ENCODE measurements at places on chromosomes 7 and 10.

DNA sequence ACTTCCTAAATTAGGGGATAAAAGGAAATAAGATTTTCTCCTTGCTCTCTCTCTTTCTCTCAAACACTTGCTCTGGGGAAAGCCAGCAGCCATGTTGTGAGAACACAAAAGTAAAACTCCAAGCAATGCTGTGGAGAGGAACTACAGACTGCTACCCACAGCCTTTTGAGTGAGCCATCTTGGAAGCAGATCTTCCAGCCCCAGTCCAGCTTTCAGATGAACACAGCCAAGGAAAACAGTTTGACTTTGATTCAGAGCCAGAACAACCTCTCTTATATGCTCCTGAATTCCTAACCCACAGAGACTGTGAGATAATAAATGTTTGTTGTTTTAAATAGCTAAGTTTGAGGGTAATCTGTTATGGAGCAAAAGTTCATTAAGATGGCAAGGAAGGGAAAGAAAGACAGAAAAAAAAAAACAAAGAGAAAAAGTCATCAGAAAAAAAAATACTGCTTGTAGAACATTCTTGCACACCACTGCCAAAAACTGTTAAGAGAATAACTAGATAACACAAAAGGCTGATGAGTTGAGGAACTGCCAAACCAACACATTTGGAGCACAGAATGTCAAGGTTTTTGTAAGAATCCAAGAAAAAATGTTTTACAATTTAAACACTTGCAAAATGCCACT lies 20.9 kb upstream of the PRKAR2B start:
- no peak for DNase-seq

- no peak for DNase-seq
These were observed 356.1 kb downstream of the ELMO1 start for GRCh38 chr7:37092548-37092947.

GRCh38 chr10:86693275-86693674 lies 25.0 kb downstream of the LDB3 start:
- no peak for DNase-seq

DNA sequence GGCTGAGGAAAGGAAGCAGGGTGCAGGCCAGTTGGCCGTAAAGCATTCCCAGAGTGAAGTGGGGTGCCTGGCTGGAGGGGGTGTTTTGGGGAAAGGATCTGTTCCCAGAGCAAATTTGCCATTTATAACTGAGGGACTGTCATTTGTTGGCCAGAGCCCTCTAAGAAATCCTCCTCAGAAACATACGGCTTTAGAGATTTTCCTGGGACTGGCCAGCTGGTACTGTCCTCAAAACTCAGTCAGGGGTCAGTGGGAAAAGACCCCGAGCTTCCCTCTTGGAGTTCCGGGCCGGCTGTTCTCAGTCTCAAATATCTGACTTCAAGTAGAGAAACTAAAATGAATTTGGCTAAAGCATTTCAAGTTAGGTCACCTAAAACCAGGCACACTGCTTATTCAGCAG lies 55.9 kb downstream of the ETV1 start:
- DNase-seq = no peak

Data from esophagus squamous epithelium (tissue), 5 donors.